ENCODE measurements at places on chromosomes 3 and 15. TPM values are rescaled to one million over a fixed set of nuclear protein-coding genes. Genes with fewer than 3 reads are reported as not detected.
A peak's percentile ranks its signal among the peaks of the same experiment; 100 is the strongest.

DNA sequence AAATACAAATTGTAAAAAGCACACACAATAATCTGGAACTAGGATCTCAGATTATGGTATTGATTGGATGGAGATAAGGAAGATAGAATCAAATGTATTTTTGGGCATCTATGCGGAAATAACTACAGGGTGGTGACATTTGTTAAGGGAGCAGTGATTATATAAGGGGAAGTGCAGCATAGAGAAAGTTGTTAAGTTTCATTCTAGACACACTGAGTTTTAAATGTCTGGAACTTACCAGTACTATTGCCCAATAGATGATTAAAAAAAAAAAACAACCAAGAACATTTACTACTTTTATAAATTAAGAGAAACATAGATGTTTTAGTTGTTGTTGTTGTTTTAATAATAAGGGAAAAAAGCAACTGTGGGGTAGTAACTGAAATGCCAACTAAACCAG lies 32.1 kb upstream of the C3orf38 start:
- DNase-seq = no peak

DNA sequence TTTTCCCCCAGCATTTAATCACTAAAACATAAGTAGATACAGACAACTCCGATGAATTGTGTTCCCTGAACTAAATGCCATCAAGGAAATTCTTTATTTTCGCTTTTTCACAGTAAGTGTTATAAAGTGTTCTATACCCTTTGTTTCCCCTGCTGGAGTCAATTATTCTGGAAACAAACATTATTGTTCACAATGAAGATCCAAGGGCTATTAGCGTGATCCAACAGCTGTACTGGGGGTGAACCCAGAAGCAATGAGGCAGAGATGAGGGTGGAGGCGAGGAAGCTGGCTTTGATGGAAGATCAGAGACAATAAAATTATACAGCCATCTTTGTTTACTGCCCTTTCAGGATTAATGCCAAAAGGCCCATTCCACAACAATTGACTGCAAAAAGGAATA lies 250.3 kb upstream of the IGF1R start:
- DNase-seq = no peak

CFAP20DC gene
- 8.8 TPM for total RNA-seq

LIPC gene
- total RNA-seq = 0.43 TPM

GRCh38 chr3:5011555-5012256 lies 32.5 kb downstream of the BHLHE40 start:
- DNase-seq = no peak

- no peak for DNase-seq
Observed at GRCh38 chr15:98859149-98859548, 148.4 kb downstream of the PGPEP1L start.

- peak; percentile 82 for DNase-seq
Observed at GRCh38 chr3:127792541-127793292, 29.6 kb downstream of the MGLL start.

GRCh38 chr3:107574650-107575049 lies 51.9 kb downstream of the BBX start:
- DNase-seq = peak; percentile 23

- DNase-seq = no peak
Observed at GRCh38 chr3:125191730-125192129, 20.8 kb downstream of the SLC12A8 start.

CALML4 gene
- total RNA-seq = 1.7 TPM

Data from H4 (cell line).